Stimulated activated CD4-positive, alpha-beta T cell treated with anti-CD3 and anti-CD28 coated beads, Interleukin-1b, Interleukin-23, amount 100 ng/mL, for 1 hour (primary cell): ENCODE measurements at places on chromosomes 16 and 17.

- no peak for DNase-seq
These were observed 14.3 kb upstream of the PRKAR1A start for GRCh38 chr17:68497885-68498319.

GRCh38 chr16:76696876-76697275 is 419.7 kb downstream of the CNTNAP4 start:
- no peak for DNase-seq

GRCh38 chr16:82753821-82754220 is 127.1 kb downstream of the CDH13 start:
- DNase-seq, result no peak

GRCh38 chr17:45336390-45337182 is 19.8 kb upstream of the MAP3K14 start:
- no peak for DNase-seq

DNA sequence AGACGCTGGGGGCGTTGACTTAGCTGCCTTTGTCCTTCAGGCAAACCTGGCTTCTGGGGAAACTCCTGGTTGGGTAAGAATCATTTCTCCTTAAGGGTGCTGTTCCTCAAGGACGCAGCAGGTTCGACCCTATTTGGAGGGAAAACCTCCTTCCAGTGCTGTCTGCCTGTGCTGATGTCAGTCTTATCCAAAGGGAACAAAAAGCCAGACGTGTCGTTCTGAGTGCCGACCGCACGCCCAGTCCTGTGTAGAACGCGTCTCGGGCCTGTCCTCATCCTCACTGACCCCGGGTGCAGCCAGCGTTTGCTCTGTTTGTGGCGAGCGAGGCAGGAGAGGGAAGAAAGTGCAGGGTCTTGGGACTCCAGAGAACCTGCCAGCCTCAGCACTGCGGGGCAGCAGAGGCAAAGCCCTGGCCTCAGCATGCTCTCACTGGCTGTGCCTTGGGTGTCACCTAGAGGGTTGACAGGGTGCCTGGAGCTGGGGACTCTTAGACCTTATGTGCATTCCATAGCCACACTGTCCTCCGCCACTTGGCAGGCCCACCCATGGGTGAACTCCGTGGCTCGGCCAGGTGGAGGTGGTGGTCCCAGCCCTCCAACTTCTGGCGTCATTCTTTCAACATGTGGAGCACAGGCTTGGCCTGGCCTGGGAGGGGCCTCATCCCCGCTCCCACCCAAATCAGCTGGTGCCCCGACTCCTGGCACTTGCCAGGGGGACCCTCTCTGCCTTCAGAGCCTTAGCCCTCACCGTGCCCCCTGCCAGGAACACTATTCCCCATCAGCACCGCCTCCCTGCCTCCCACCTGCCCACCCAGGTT is 6.0 kb downstream of the SNN start:
- no peak for DNase-seq

DNA sequence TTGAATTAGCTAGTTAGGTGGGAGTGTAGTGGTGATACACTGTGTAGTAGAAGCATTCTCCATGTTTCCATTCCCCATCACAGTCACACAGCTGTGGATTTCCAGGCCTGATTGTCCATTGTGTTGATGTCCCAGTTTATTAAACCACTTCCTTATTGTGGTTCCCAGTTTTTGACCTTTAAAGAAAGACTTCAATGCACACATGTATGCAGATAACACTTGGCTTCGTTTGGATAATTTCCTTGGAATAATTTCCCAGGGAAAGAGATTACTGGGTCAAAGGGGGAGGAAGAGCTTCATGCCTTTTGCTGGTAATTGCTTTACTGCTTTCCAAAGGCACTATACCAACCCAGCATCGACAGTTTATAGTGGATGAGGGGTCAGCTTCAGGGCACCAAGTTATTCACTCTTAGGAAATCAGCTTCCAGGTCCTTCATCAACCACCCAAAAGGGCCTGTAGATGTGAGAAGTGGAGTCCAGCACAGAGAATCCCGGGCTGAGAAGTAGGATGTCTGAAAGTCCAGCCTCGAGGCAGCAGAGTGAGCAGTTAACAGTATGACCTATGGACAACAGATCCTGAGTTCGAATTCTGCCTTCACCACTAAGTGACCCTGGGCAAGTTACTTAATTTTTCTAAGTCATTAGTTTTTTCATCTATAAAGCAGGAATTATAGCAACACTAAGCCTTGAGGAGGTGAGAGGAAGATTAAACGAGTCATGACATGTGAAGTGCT is 31.3 kb upstream of the TNS4 start:
- no peak for DNase-seq
